ENCODE measurements at places on chromosomes 12 and 14.

DNA sequence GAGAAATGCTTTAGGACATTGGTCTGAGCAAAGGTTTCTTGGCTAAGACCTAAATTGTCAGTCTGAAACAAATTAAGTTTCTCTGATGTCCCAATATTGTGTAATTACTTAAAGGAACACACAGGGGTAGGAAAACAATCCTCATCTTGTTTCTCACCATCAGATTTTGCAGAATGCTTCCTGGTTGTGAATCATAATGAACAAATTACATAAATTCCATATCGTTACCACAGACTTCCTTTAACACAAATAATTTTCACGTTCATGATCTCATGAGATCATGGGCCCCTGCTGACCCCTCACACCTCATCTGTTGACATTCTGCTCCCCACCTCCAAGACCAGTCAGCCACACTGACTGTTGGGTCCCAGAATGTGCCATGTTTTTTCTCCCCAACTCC, 194.1 kb downstream of the MON2 start:
- no peak for DNase-seq

GRCh38 chr12:83092129-83092528, 405.4 kb downstream of the TMTC2 start:
- no peak for DNase-seq

GRCh38 chr12:52913431-52913821, 8.6 kb upstream of the KRT8 start:
- DNase-seq: no peak

- DNase-seq: no peak
Measured at GRCh38 chr14:38073641-38074040, 134.1 kb upstream of the SSTR1 start.

GRCh38 chr12:124764870-124765580, 98.6 kb downstream of the SCARB1 start:
- DNase-seq: no peak

DNA sequence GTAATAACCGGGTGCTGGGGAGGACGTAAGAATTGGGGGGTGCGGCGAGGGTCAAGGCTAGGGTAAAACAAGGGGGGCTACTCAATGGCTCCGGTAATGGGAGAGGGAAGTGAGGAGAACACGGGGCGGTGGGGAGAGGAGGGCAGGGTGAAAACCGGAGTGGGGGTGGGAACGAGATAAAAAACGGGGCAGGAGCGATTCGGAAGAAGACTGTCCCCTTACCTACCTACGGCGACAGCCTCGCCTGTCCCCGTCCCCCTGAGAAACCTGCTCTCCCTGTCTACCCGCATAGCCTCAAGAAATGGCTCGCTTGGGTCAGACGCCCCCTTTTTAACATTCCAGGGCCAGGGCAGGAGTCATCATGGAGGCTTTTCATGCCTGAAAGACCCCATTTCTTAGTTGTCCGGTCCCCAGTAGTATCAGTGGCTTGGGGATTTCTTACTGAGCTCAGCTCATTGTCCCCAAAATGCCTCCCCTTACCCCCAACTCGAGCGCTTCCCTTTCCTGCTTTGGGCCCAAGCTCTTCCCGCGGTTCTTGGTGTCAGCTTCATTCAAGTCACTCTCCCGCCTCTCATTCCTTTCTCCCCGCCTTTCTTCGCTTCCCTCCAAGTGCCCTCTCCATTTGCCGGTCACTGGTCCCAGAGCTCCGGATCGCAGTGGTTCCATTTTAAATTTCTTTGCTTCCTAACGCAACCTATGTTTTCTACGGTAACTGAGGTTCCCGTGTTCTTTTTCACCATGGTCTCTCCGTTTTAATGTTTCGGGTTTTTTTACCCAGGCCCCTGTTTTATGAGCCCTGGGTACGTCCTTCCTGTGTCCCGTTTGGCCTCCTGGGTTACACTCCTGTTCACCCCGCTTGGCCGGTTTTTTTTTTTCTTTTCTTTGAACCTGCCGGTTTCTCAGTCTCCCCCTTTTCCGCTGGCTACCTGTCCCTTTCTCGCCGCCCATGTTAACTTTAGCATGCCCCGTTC, 1.2 kb upstream of the WSB2 start:
- no peak for DNase-seq

- DNase-seq: no peak
Measured at GRCh38 chr12:23221066-23221465, 596.1 kb downstream of the ETNK1 start.

GRCh38 chr12:64468966-64469365, 17.0 kb downstream of the TBK1 start:
- no peak for DNase-seq

DNA sequence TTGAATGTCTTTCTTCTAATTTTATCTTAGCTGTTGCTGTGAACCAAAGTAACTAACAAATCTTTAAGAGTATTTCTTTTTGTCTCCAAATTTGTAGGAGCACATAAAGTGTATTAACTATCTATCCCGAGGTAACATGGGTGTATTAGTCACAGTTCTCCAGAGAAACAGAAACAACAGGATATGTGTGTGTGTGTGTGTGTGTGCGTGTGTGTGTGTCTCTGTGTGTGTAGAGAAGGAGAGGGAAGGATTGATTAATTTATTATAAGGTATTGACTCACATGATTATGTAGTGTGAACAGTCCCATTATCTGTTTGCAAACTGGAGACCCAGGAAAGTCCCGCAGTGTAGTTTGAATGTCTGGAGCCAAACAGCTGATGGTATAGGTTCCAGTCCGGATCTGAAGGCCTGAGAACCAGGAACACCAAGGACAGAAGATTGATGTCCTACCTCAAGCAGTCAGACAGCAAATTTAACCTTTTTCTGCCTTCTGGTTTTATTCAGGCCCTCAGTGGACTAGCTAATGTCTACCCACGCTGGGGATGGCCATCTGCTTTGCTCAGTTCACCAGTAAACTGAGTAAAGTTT, 14.4 kb downstream of the G2E3 start:
- no peak for DNase-seq

GRCh38 chr12:80864046-80864735, 73.5 kb downstream of the LIN7A start:
- no peak for DNase-seq

- DNase-seq: no peak
Measured at GRCh38 chr12:45660330-45660729, 69.2 kb upstream of the ARID2 start.

DNA sequence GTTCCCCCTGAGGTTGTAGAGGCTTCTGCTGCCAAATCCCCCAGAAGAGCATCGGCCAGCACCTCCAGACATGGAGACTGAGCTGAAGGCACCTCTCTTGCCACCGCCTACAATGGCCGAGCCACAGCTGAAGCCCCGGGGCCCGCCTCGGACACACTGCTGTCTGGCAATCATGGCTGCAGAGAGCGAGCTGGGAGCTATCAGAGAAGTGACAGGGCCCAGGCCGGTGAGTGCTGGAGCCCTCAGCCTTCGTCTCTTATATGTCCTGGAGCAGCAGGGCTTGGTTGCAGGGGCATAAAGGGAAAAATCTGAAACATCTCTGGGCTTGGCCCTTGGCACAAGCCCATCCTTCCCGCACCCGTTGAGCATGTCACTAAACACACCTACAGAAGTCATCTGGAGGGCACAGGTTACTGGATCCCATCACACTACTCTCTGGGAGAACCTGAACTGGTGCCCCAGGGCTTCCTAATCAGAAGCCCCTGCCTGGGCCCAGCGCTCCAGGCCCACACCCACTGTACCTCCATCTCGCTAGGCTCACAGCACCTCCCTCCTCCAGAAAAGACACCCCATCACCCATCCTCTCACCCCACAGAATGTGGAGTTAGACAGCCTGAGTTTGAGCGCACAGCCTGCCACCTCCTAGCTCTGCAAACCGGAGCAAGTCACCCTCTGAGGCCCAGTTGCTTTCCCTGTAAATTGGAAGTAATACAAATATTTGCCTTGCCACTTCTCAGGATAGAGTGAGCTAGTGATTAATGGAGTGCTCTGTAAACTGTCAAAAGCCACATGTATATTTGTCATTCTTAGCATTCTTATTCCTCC, at the start of gene KRT4:
Gene KRT4 (minus strand): TSS at position 232 of the 825 bp plus-strand sequence. CDS start 58 bp downstream, at position 174.
- no peak for DNase-seq

DNA sequence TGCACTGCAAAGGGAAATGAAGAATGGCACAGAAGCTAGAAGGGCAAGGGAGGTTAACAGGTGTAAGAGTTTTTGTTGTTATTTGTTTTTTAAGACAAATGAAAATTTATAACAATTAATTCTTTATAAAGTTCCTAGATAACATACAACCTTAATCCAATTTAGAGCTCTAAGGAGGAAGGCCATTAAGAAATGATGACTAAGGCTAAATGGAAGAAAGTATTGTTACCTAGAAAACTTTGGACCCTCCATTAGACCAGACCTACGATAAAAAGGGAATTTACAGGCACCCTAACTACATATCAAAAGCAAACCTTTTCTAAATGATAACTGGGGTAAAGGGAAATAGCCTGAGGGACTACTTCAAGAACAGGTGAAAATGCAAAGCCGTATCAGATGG, 130.8 kb downstream of the PRKD1 start:
- no peak for DNase-seq

DNA sequence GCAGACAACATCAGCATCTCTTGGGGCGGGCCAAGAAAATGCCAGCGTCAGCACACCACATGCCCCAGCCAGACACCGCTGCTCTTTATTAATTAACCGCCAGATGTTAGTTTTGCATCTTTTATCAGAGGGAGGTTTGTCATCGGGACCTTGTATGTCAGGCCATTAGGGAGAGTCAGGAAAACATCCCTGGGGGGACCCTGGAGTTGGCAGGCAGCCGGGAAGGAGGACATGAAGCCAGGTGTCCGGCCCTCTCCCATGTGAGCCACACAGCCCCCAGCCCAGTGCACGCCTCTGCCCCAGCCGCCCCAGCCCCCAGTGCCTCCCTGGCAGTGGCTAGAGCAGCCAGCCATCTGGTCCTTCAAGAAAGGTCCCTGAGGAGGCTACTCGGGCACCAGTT, 56.9 kb upstream of the FAM222A start:
- no peak for DNase-seq

DNA sequence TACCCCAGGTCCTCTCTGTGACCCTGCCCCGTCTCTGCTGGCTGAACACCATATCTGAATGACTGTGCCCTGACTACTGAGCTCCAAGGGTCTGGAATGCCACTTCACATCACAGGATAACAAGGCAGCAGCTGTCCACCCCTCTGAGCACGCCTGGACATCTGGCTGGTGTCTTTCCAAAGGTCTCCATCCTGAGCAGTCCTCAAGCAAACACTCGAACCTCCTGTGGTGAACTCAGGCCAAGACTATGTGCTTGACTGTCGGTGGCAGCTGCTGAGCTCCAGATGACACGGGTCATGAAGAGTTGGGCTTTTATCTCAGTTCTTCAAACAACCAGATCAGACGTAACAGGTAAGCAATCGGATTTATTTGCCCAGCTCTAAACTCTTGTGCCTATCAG, 117.2 kb upstream of the BCL2L14 start:
- no peak for DNase-seq

DNA sequence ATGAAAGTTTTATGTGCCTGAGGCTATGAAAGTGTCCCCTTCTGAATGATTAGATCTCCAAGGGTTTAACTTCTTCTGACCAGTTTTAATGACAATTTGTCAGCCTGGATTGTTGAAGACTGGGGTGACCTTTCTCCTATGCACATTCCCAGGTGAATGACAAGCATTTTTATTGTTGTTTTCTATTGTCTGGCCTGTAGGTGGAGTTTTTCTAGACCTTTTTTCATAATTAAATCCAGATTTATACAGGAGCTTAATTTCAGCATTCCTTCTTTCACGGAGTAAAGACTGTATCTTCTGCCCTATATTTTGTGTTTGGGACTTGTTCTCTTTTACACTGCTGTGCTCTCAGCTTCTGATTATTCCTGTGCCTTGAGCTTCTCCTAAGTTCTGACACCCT, 125.0 kb upstream of the FAR2 start:
- no peak for DNase-seq

- no peak for DNase-seq
Measured at GRCh38 chr12:11561411-11561810, 88.1 kb upstream of the ETV6 start.

DNA sequence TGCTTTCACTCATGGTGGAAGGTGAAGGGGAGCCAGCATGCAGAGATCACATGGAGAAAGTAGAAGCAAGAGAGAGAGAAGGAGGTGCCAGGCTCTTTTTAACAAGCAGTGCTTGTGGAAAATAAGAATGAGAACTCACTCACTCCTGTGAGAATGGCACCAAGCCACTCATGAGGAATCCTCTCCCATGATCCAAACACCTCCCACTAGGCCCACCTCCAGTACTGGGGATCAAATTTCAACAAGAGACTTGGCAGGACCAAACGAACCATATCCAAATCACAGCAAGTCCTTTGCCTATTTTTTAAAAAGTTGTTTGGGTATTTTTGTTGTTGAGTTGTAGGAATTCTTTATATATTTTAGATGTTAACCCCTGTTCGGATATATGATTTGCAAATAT, 245.9 kb upstream of the ARID2 start:
- DNase-seq: no peak

GRCh38 chr12:49967042-49967776, 5.5 kb downstream of the AQP5 start:
- peak; percentile 95 for DNase-seq

GRCh38 chr14:103928011-103928890, at the start of gene TDRD9:
Gene TDRD9, plus strand, starts transcription at chr14:103928456. Its CDS starts 54 bp downstream, at chr14:103928510.
- DNase-seq: no peak

DNA sequence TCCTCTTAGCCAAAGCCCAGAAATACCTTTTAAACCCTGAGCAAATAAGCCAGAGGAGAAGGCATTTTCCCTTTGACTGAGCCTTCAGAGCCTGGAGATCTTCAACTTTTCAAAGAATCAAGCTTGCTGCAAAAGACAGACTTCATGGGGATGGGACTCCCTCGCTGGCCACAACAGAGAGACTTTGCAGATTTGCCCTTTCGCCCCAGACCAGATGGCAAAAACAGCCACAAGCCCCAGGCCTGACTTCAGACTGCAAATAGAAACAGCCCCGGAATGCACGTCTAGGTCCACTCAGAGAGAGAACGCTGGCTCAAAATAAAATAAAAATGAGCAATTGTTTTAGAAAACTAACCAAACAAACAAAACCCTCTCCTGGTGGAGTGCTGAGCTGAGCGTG, 114.6 kb upstream of the MED13L start:
- DNase-seq: no peak

Measured in stimulated activated CD4-positive, alpha-beta T cell treated with anti-CD3 and anti-CD28 coated beads, TNF-alpha, amount 100 ng/mL, for 48 hours (primary cell).